Stimulated activated CD4-positive, alpha-beta T cell treated with anti-CD3 and anti-CD28 coated beads, Interleukin-12 subunit alpha, Interleukin-12 subunit beta, amount 100 ng/mL, for 4 hours (primary cell): ENCODE measurements at places on chromosomes 11 and 22.

DNA sequence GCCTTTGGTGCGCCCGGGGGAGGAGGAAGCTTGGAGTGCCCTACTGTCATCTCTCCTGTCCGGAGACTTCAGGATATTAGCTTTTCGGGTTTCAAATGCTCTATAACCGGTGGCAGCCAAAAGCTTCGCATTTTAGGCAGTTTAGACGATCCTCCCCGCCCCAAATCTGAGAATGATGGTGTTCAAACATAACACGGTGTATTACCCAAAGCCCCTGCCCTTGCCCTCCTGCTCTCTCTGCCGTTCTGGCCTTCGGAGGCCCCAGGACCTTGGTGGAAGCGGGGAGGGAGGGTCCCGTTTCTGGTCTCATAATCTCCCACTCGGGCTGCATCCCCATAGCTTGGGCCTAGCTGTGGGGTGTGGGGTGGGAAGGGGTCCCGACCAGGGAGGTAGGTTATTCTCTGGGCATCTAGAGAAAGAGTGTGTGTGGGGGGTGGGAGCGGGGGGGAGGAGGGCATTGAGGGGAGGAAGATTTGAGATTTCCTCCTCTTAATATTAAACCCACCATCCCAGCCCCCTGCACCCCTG lies 2.3 kb downstream of the PKNOX2 start:
- no peak for DNase-seq

- DNase-seq: no peak
Measured at GRCh38 chr22:35380013-35380412, 883 bp upstream of the HMOX1 start.

DNA sequence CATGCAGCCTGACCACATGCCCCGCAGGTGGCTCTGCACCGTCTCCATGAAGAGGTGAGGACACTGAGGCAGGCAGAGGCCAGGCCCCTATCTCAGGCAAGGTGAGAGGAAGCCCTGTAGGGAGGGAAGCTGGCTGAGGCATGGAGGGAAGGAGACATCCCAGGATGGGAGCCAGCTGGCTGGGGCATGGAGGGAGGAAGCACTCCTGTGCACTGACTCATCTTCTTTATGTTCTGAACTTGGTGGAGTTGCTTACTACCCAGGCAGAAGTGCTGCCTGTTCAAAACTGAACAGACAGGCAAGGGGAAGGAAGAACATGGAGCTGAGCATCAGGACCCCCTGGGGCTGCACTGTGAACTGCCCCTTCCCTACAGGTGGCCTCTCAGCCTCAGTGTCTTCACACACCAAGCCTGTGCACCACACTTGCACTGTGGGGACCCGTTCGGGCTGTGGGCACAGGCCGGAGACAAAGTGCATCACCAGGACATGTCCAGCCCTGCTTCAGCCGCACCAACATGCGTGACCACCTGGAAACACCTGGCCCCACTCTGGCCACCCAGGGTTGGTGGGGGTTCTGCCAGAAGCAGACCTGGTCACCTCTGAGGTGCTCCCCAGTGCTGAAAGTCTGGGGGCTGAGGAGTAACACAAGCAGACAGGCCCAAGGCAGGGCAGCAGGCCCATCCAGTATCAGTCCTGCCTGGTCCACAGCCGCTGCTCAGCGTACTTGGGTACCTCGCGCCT lies 55.5 kb downstream of the DGCR2 start:
- no peak for DNase-seq

DNA sequence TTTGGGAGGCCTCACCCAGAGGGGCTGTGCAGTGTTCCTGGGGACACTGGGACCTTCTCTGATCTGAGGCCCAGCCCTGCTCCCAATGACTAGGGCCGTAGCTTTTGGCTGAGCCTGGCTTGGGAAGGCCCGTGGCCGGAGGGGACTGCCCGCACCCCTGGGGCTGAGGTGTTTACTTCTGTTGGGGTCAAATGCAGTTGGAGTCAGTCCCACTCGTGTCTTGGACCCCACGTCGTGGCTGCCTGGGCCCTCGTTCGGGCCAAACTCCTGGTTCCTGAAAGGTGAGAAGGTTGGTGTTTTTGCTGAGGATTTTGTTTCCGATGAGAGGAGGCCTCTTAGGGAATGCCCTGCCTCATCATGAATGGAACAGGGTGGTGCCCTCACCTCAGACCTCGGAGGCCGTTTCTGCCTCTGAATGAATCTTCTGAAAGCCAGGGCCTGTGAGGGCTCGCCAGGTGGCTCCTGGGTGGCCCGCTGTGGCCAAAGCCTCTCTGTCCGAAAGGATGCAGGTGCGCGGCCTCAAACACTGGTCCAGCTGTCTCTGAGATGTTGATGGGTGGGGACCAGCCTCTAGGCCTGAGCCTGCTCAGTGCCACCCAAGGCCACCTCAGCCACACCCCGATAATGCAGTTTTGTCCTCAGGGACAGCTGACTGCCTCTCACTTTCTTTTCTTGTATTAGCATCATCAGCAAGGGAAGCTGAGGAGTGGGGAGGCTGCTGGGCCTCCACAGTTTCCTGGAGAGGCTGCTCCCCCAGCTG lies 40.3 kb upstream of the A4GALT start:
- no peak for DNase-seq

DNA sequence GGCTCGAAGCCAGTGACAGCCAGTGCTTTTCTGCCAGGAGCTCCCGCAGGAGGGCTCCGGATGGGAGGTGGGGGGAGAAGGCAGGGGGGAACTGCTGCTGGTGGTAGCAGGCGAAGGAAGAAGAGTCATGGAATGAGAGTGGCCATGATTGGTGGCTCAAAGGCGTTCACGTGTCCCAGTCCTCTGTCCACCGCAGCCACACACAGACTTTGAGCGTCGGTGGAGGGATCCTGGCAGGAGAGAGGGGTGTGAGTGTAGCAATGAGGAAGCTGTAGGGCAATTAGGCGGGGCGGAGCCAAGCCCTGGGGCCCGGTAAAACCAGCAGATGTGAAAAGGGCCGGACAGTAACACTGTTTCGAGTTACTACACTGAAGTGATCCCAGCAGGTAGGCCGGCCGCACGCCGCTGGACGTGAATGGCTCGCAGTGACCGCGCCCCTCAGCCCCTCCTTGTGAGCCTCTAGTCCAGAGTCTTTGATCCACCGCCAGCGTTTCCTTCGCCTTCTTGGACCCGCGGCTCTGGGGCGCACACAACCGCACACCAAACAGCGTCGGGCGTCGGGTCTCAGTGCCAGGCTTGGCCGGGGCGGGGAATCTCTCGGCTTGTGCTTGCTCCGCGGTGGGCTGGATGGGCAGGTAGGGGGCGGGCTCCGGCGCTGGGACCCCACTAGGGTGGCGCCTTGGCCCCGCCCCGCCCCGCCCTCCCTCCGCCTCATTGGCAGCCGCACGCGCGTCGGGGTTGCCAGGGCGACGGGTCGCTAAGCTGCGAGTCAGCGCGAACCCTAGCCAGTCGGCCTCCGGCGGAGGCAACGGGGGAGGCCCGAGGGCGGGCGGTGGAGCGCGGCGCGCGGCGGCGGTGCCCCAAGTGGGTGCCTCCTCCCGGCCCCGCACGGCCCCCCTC lies at the start of gene LRRC10B:
TSS of gene LRRC10B (plus strand) at position 788 of the 900 bp plus-strand sequence. CDS start 250 bp downstream, outside the sequence.
- peak; percentile 34 for DNase-seq

GRCh38 chr11:106917973-106918372 lies 100.3 kb downstream of the GUCY1A2 start:
- no peak for DNase-seq

DNA sequence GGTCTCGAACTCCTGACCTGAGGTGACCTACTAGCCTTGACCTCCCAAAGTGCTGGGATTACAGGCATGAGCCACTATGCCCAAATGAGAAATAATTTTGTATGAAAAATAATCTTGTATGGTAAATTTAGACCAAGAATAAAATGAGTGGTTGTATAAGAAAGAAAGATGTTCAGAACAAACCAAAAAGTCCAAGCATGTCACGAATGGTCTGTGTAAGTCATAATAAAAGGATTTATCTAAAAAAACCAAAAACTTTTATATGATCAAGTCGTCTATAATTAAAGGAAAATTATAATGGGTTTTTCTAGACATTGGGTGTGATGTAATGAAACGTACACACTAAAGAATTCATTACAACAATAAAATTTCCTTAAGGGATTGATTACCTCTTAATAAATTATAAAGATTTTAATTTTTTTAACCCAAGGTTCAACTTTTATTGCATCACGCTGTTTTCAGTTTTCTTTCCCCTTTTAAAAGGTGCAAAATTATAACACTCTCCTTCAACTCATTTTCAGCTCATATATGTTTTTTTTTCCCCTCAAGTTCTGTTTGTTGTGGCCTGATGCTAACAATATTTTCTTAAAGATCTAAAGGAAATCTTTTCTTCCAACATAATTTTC lies 8.9 kb upstream of the AQP11 start:
- no peak for DNase-seq

DNA sequence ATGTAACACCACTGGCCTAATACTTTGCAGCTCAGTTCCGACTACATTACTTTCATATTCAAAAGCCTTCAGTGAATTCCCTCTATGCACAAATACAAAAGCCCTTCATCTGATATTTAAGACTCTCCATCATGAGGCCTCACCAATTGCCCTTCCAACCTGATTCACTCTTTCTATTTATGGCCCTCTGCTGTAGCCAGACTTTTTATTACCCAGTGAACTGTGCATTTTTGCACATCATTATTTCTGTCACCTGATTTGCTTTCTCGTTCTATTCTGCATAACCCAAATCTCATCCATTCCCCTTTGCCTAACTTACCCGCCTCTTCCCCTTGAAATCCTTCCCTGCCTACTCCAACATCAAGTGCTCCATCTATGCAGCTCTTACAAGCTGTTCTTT lies 78.3 kb downstream of the BBOX1 start:
- DNase-seq: no peak

GRCh38 chr11:45021692-45022141 lies 71.0 kb upstream of the TP53I11 start:
- no peak for DNase-seq

- no peak for DNase-seq
Measured at GRCh38 chr11:46127150-46127638, 5.9 kb upstream of the PHF21A start.

DNA sequence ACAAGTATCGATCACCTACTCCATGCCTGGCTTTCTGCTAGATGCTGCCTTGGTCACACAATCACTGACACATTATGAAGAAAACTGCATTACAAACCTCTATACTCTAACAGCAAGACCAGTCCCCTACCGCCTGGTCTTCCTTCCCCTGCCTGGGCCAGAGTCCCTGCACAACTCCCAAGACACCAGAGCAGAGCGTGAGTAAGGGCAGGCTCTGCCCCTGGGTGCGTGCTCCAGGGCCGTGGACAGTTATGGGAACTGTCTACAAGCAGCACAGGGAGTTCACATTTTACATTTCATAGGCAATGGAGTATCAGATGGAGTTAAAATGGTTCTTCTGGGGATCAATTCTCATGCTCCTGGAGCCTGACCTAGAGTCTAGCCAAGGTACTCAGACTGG lies 6.5 kb downstream of the FZD4 start:
- no peak for DNase-seq
